Naive B cell (primary cell): ENCODE measurements at places on chromosomes 7 and 10. TPM values are rescaled to one million over a fixed set of nuclear protein-coding genes. Genes with fewer than 3 reads are reported as not detected.

- peaks cover 9% of the 10 kb centered on the region for H3K27me3 ChIP-seq
- H3K4me3 ChIP-seq, result no peak overlapping the region
- H3K4me1 ChIP-seq, result no peaks in the 10 kb centered on the region
These were observed 5.6 kb upstream of the MUC3A start for GRCh38 chr7:100943693-100944092.

GRCh38 chr10:69624245-69624786 is 5.7 kb upstream of the FAM241B start:
- peaks cover 17% of the 10 kb centered on the region for H3K36me3 ChIP-seq
- no peak overlapping the region for H3K4me3 ChIP-seq
- H3K4me1 ChIP-seq, result no peaks in the 10 kb centered on the region
- peaks cover 16% of the 10 kb centered on the region for H3K27me3 ChIP-seq
- no peak for DNase-seq

PYROXD2 gene
- 1.6 TPM for polyA plus RNA-seq

GRCh38 chr7:50664461-50664922 is 99.3 kb upstream of the DDC start:
- H3K36me3 ChIP-seq, result no peaks in the 10 kb centered on the region
- H3K27me3 ChIP-seq, result no peaks in the 10 kb centered on the region
- H3K27ac ChIP-seq, result no peak overlapping the region
- DNase-seq, result no peak
- H3K4me3 ChIP-seq, result no peak overlapping the region
- peaks cover 35% of the 10 kb centered on the region for H3K4me1 ChIP-seq

DNA sequence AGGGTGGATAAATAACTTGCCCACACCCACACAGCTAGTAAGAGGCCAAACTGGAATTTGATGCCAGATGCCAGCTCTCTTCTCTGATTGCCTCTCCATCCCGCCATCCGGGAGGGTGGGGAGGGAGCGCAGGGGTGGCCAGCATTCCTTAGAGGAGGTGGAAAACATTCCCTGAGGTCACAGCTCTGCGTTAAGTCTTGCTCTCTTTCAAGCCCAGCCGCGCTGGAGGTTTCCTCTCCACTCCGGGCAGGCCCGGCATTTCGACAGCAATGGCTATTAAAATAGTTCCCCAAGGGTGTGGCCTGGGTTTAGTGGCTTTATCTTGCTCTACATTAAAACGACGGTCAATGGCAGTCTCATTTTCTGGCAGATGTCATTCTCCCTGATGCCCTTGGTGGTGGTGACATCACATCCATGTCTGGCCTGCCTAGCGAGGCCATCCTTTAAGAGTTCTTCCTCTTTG is 16.1 kb upstream of the C10orf71 start:
- H3K4me3 ChIP-seq, result no peak overlapping the region
- DNase-seq, result no peak
- peaks cover 7% of the 10 kb centered on the region for H3K27me3 ChIP-seq
- no peaks in the 10 kb centered on the region for H3K4me1 ChIP-seq
- H3K36me3 ChIP-seq, result no peaks in the 10 kb centered on the region

- no peaks in the 10 kb centered on the region for H3K36me3 ChIP-seq
- no peak overlapping the region for H3K4me3 ChIP-seq
- no peaks in the 10 kb centered on the region for H3K4me1 ChIP-seq
- H3K27me3 ChIP-seq, result peaks cover 36% of the 10 kb centered on the region
- no peak overlapping the region for H3K27ac ChIP-seq
These were observed 10.1 kb upstream of the HPS1 start for GRCh38 chr10:98456686-98457482.

DNA sequence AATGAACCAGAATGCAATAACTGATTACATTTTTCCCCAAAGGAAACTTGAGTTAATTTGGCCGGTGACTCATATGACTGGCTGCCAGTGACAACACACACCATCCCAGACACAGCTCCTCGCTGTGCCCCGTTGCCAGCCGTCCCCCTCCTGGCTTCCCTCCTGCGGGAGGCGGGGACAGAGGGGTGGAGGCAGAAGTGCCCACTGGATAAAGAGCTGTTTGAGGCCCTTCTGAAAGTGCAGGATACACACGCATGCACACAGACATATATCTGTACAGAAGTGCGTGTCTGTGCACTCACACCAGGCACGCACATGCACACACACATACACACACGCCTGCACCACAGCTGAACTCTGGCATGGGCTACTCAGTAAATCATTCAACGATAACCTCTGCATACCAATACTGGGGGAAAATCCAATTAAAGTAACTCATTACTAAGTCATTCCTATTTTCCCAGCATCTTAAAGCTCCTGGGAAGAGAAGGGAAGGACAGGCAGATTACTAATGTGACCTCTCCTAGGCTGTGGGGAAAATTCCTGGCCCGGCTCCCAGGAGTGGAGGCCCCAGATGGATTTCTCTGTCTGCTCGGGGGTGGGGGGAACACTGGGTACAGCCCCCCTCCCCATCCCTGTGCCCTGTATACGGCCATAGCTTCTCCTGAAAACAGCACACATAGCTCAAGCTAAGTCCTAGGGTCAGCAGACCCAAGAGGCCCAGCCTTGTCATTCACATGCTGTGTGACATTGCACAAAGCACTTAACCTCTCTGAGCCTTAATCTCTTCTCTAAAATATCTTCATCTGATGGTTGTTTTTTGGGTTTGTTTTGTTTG is 52.3 kb upstream of the MYL10 start:
- H3K36me3 ChIP-seq, result no peaks in the 10 kb centered on the region
- no peaks in the 10 kb centered on the region for H3K4me1 ChIP-seq
- no peaks in the 10 kb centered on the region for H3K27me3 ChIP-seq

INMT gene
- polyA plus RNA-seq, result not detected

RAB19 gene
- polyA plus RNA-seq, result not detected

GRCh38 chr10:132542086-132542775 is 4.6 kb downstream of the INPP5A start:
- H3K27me3 ChIP-seq, result no peaks in the 10 kb centered on the region
- H3K27ac ChIP-seq, result no peak overlapping the region
- H3K36me3 ChIP-seq, result no peaks in the 10 kb centered on the region
- peaks cover 80% of the 10 kb centered on the region for H3K4me1 ChIP-seq
- H3K4me3 ChIP-seq, result no peak overlapping the region

- no peaks in the 10 kb centered on the region for H3K36me3 ChIP-seq
- H3K4me3 ChIP-seq, result no peak overlapping the region
- no peaks in the 10 kb centered on the region for H3K4me1 ChIP-seq
- DNase-seq, result no peak
- H3K27me3 ChIP-seq, result no peaks in the 10 kb centered on the region
- no peak overlapping the region for H3K27ac ChIP-seq
These were observed 24.6 kb upstream of the ASL start for GRCh38 chr7:66050990-66051448.

- no peak overlapping the region for H3K27ac ChIP-seq
- H3K36me3 ChIP-seq, result no peaks in the 10 kb centered on the region
- H3K4me3 ChIP-seq, result no peak overlapping the region
- no peak for DNase-seq
- H3K4me1 ChIP-seq, result no peaks in the 10 kb centered on the region
These were observed 153.6 kb downstream of the TMEM178B start for GRCh38 chr7:141227454-141227853.

DNA sequence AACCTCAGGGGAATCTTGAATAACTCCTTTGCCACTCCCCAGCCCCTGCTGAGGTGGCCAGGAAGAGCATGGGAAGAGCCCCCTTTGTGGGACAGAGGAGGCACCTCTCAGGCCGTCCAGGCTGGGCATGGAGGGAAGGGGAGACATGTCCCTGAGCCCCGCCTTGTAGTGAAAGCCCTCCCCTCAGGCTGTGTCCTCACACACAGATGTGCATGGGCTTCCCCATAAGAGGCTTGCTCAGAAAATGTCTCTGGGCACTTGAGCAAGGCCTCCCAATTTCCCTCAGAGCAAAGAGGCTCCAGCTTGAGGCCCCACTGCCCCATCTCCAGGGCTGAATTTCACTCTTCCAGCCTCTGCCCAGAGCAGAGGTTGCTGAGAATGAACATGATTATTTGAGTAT is 3.8 kb downstream of the TMEM72 start:
- H3K4me1 ChIP-seq, result peaks cover 7% of the 10 kb centered on the region
- H3K4me3 ChIP-seq, result no peak overlapping the region
- H3K27me3 ChIP-seq, result no peaks in the 10 kb centered on the region
- no peak overlapping the region for H3K27ac ChIP-seq

VPS41 gene
- polyA plus RNA-seq, result 73.1 TPM

AOC1 gene
- polyA plus RNA-seq, result not detected

- peaks cover 12% of the 10 kb centered on the region for H3K4me1 ChIP-seq
- H3K36me3 ChIP-seq, result no peaks in the 10 kb centered on the region
- no peak overlapping the region for H3K4me3 ChIP-seq
- DNase-seq, result no peak
- H3K27me3 ChIP-seq, result no peaks in the 10 kb centered on the region
These were observed 11.5 kb upstream of the SGMS1 start for GRCh38 chr10:50635286-50635685.

DNA sequence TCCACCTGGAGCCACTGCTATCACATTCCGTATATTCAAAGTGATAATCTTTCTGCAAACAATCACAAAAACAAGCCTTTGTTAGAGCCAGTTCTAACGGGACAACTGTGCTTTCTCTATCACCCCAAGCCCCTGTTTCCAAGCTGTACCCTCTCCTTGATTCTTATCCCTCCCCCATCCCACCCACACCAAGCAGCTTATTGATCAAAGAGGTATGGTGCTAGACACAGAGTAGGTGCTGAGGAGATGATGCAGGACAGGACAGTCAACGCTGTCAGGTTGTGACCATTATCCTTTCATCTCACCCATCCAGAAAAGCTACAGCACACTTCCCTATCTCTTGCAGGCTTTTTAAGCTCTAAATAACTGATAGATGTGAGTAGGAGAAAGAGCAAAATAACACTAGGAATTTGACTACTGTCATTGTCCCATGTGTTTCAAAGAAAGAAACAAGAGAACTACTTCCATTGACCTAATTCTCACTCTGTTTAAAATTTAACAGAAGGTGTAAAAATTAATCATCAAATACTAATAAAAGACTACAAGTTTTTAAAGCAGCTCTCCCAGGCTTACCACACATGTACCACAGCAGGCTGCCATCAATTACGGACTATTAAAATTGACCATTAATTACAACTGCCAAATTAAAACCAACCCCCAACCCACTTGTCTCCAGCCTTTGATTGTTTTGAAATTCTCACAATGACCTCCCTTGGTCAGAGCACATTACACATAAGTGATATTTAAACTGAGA is 94.3 kb downstream of the ELAPOR2 start:
- DNase-seq, result no peak
- peaks cover 4% of the 10 kb centered on the region for H3K27me3 ChIP-seq
- H3K4me1 ChIP-seq, result peaks cover 4% of the 10 kb centered on the region
- H3K4me3 ChIP-seq, result no peak overlapping the region
- H3K36me3 ChIP-seq, result no peaks in the 10 kb centered on the region
- H3K27ac ChIP-seq, result no peak overlapping the region

IDI2 gene
- polyA plus RNA-seq, result not detected

ZNF511 gene
- polyA plus RNA-seq, result 60.6 TPM

DNA sequence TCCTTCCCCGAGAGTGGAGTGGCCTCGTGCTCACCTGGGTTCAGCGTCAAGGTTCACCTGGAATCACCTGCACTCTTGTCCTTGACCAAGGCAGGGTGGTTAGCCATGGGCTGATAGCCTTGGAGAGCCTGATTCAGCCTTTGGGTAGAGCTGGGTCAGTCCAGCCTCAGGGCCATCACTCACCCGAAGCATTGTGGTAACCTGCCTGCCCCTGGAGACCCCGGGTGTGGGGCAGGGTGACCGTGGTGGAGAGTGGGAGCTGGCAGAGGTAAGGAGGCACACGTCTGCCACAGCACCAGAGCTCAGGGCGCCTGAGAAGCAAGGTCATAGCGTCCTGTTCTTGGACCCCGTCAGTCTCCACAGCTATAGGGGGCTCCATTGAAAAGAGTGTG is 27.8 kb upstream of the WDFY4 start:
- peaks cover 60% of the 10 kb centered on the region for H3K4me1 ChIP-seq
- H3K27ac ChIP-seq, result no peak overlapping the region
- DNase-seq, result no peak
- peak overlapping the region; percentile 89 for H3K4me3 ChIP-seq

- H3K4me3 ChIP-seq, result no peak overlapping the region
- no peak overlapping the region for H3K27ac ChIP-seq
These were observed 15.4 kb downstream of the NAMPT start for GRCh38 chr7:106269254-106269961.

GRCh38 chr7:7125963-7126362 is 56.4 kb upstream of the C1GALT1 start:
- H3K27me3 ChIP-seq, result no peaks in the 10 kb centered on the region
- H3K36me3 ChIP-seq, result no peaks in the 10 kb centered on the region

- H3K27ac ChIP-seq, result peak overlapping the region; percentile 45
- H3K36me3 ChIP-seq, result no peaks in the 10 kb centered on the region
- no peak for DNase-seq
- no peaks in the 10 kb centered on the region for H3K4me1 ChIP-seq
These were observed 448.2 kb upstream of the FOXK1 start for GRCh38 chr7:4233621-4234497.

DPP6 gene
- not detected for polyA plus RNA-seq

NKX1-2 gene
- not detected for polyA plus RNA-seq

CYP2C19 gene
- polyA plus RNA-seq, result not detected

DNA sequence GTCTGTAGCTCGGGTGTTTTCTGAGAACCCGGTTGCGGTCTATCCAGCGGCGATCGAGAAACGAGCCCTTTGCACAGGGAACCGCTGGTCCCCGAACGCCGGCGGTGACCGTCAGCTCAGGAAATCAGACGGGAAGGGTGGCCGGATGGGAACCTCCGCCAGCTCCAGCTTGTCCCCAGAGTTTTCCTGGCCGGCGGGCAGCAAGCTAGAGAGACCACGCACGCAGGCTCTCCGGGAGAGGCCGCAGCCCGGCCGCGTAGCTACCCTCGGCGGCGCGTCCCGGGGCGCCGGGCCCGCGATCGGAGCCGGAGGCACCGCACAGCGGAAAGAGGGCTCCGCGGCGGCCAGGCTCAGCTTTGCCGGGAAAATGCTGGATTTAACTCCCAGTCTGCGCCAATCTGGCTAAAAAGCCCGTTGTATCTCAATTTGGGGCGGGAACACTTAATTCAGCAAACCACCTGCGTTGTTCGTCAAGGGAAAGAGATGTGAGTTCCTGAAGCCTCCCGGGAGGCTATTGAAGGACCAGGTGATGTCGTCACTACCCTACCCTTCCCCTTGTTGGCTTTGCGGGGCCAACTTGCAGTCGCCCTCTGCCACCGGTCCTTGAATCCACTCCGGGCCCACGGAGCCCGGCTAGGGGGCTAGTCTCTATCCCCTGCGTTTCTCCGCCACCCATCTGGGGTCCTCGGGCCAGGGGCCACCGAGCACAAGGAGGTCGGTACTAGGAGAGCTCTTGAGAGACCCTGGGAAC is 859 bp upstream of the CH25H start:
- H3K4me3 ChIP-seq, result peak overlapping the region; percentile 92
- peak; percentile 27 for DNase-seq
- no peaks in the 10 kb centered on the region for H3K36me3 ChIP-seq
- H3K27me3 ChIP-seq, result peaks cover 50% of the 10 kb centered on the region
- no peak overlapping the region for H3K27ac ChIP-seq
- H3K4me1 ChIP-seq, result peaks cover 27% of the 10 kb centered on the region

DDC gene
- not detected for polyA plus RNA-seq

SPDYE6 gene
- polyA plus RNA-seq, result not detected

DNA sequence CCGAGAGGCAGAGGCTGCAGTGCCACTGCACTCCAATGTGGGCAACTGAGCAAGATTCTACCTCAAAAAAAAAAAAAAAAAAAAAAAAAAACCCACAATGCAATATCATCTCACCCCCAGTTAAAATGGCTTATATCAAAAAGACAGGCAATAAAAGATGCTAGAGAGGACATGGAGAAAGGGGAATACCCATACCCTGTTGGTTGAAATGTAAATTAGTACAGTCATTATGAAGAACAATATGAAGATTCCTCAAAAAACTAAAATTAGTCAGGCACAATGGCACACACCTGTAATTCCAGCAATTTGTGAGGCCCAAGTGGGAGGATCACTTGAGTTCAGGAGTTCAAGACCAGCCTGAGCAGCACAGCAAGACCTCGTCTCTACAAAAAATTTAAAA is 25.7 kb downstream of the ABI1 start:
- peak overlapping the region; percentile 47 for H3K27ac ChIP-seq
- H3K27me3 ChIP-seq, result no peaks in the 10 kb centered on the region
- no peak overlapping the region for H3K4me3 ChIP-seq
- no peak for DNase-seq
- H3K36me3 ChIP-seq, result peaks cover 6% of the 10 kb centered on the region
